ENCODE measurements at places on chromosomes 6 and 20. TPM values are rescaled to one million over a fixed set of nuclear protein-coding genes. Genes with fewer than 3 reads are reported as not detected.

The BFSP1 gene
- 1.0 TPM for polyA plus RNA-seq

The KIF25 gene
- polyA plus RNA-seq: 1.6 TPM

The NR2E1 gene
- polyA plus RNA-seq: not detected

The VPS16 gene
- 25.1 TPM for polyA plus RNA-seq

The DAAM2 gene
- 16.7 TPM for polyA plus RNA-seq

The FOXO3 gene
- 23.2 TPM for polyA plus RNA-seq

The COL9A3 gene
- polyA plus RNA-seq: 8.1 TPM

The TDRD6 gene
- 0.34 TPM for polyA plus RNA-seq

The C6orf58 gene
- 0.05 TPM for polyA plus RNA-seq

The MICAL1 gene
- 21.2 TPM for polyA plus RNA-seq

The LINC00237 gene
- not detected for polyA plus RNA-seq
